ENCODE measurements at places on chromosomes 11 and 22. TPM values are rescaled to one million over a fixed set of nuclear protein-coding genes. Genes with fewer than 3 reads are reported as not detected.

DNA sequence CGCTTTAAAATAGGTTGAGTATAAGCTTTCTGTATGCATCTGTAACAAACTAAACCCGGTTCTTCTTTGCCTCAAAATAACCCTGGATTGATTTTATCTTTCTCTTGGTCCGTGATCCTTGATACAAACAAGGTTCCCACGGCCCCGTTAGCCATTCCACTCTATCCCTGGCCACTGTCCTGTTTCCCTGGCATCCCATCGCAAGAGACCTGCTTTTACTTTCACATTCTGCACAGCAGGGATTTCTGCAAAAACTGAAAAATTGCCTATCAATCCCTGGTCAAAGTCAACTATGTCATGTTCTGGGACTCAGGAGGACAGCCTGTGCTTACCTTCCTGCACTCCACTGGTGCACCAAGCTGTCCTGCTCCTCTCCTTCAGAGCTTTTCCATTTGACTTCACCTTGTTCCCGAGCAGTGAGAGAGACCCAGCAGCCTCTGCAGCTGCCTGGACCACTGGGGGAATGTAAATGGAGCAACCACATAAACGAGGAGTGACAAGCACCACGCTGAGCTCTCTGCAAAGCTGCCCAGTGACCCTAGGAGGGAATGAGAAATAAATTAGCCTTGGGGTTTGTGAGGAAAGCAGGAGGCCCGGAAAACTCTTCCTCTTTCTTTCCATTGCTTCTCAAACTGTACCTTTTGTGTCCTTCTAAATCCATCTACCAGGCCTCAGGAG is 175.9 kb downstream of the NTM start:
- no peak overlapping the region for H3K27ac ChIP-seq
- H3K27me3 ChIP-seq: no peaks in the 10 kb centered on the region
- no peaks in the 10 kb centered on the region for H3K36me3 ChIP-seq
- no peak overlapping the region for H3K4me3 ChIP-seq

GRCh38 chr11:22556381-22556780 is 69.2 kb downstream of the FANCF start:
- H3K27ac ChIP-seq: no peak overlapping the region
- no peak overlapping the region for H3K4me3 ChIP-seq
- H3K4me1 ChIP-seq: no peaks in the 10 kb centered on the region
- no peak for DNase-seq
- no peaks in the 10 kb centered on the region for H3K36me3 ChIP-seq
- no peaks in the 10 kb centered on the region for H3K27me3 ChIP-seq

GRCh38 chr11:122758974-122759373 is 79.3 kb upstream of the CRTAM start:
- no peak overlapping the region for H3K27ac ChIP-seq
- no peaks in the 10 kb centered on the region for H3K36me3 ChIP-seq
- no peak overlapping the region for H3K4me3 ChIP-seq
- no peak for DNase-seq
- H3K4me1 ChIP-seq: no peaks in the 10 kb centered on the region
- no peaks in the 10 kb centered on the region for H3K27me3 ChIP-seq

- H3K27me3 ChIP-seq: peaks cover 4% of the 10 kb centered on the region
- H3K27ac ChIP-seq: no peak overlapping the region
- H3K4me3 ChIP-seq: peak overlapping the region; percentile 32
- no peaks in the 10 kb centered on the region for H3K36me3 ChIP-seq
- no peak for DNase-seq
- peaks cover 4% of the 10 kb centered on the region for H3K4me1 ChIP-seq
Measured at GRCh38 chr22:20298110-20298802, 21.6 kb downstream of the DGCR6L start.

- H3K27ac ChIP-seq: no peak overlapping the region
- no peaks in the 10 kb centered on the region for H3K27me3 ChIP-seq
- peak; percentile 56 for DNase-seq
- H3K4me3 ChIP-seq: no peak overlapping the region
Measured at GRCh38 chr22:17120281-17120680, 879 bp downstream of the TMEM121B start.

- H3K4me1 ChIP-seq: no peaks in the 10 kb centered on the region
- no peaks in the 10 kb centered on the region for H3K36me3 ChIP-seq
- no peak for DNase-seq
- no peaks in the 10 kb centered on the region for H3K27me3 ChIP-seq
- H3K4me3 ChIP-seq: no peak overlapping the region
- H3K27ac ChIP-seq: no peak overlapping the region
Measured at GRCh38 chr11:81987829-81988472, 745.7 kb downstream of the FAM181B start.

DNA sequence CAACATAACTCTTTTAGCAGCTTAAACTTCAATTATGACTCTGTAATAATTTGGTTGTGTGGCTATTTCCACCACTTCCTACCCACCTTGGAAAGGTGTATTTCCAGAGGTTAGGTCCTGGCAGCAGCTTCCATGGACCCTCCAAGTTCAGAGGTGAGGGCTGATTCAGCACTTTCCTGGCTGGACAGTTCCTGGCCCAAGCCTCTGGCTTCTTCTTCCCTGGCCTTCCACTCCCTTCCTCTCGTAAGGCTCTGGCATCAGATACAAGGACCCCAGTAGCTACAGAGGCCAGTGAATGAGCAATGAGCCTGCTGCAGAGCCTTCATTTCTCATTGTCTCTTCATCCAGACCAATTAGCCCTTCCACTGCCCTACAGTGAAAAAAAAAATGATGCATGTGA is 98.1 kb upstream of the KIRREL3 start:
- H3K27me3 ChIP-seq: no peaks in the 10 kb centered on the region
- no peak overlapping the region for H3K4me3 ChIP-seq
- no peaks in the 10 kb centered on the region for H3K36me3 ChIP-seq
- no peaks in the 10 kb centered on the region for H3K4me1 ChIP-seq
- no peak overlapping the region for H3K27ac ChIP-seq

GRCh38 chr11:92675810-92676209 is 293.6 kb upstream of the MTNR1B start:
- H3K4me3 ChIP-seq: no peak overlapping the region
- H3K36me3 ChIP-seq: no peaks in the 10 kb centered on the region
- no peaks in the 10 kb centered on the region for H3K4me1 ChIP-seq
- DNase-seq: no peak
- H3K27me3 ChIP-seq: no peaks in the 10 kb centered on the region
- no peak overlapping the region for H3K27ac ChIP-seq

- H3K27ac ChIP-seq: no peak overlapping the region
- no peaks in the 10 kb centered on the region for H3K36me3 ChIP-seq
- H3K4me1 ChIP-seq: no peaks in the 10 kb centered on the region
- H3K27me3 ChIP-seq: no peaks in the 10 kb centered on the region
- DNase-seq: no peak
Measured at GRCh38 chr11:106311531-106312230, 234.2 kb downstream of the AASDHPPT start.

DNA sequence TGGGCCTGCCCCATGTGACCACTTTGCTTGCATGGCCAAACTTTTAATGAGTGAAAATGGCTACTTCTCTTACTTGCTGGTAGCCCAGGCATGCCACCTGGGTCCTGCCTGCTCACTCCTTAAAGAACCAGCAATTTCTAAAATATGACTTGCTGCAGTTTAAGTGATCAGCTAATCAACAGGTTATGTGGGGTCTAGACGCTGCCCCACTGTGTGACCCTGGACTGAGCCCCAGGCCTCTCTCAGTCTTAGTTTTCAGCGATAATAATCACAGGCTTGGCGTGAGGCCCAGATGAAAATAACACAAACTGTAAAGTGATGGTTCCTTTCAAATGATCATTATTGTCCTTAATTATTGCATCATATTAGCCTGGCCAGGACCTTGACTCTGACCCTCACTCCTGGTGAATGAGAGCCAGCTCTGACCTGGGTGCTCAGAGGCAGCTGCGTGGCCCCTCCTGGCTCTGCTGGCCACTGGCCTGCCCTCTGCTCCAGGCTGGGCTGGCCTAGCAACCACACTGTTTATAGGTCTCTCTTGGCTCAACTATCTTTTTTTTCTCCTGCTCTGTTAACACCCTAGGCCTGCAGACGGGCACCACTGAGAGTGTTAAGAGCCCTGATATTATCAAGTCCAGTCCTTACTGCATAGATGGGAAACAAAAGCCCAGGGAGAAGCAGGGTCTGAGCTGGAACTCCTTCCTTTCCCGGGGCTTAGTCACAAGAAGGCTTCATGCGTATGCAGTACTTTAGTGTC is 89.7 kb downstream of the RRM1 start:
- H3K27me3 ChIP-seq: no peaks in the 10 kb centered on the region
- no peak for DNase-seq
- no peak overlapping the region for H3K4me3 ChIP-seq
- H3K36me3 ChIP-seq: no peaks in the 10 kb centered on the region
- H3K27ac ChIP-seq: no peak overlapping the region

DNA sequence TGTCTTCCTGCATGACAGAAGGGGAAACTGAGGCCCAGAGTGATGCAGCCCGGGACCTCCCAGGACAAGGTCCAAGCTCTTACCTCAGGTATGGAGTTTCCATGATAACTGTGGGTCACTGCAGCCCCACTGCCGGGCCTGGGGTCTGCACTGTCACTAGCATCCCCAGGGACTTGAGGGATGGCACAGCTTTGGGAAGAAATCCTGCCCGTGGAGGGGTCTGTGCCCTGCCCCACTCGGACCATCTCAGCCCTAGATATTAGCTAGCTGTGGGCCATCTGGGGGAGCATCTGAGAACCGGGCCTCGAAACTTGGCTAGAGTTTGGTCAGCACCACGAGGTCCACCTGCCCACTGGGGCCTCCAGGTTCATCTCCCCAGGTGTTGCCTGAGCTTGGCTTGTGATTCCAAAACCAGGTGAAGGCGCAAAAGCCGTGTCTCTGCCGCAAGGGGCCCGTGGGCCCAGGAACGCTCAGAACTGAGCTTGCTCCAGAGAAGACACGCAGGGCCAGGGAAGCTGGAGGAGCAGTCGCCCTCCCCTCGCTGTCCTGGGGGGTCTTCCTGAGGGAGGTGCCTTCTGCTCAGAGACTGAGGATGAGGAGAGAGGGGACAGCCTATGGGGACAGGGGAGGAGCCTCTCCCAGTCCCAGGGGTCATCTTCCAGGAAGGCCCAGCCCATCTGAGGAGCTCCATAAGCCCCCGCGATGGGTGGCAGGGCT is 4.8 kb downstream of the LINC01488 start:
- H3K27ac ChIP-seq: no peak overlapping the region
- no peaks in the 10 kb centered on the region for H3K36me3 ChIP-seq
- no peaks in the 10 kb centered on the region for H3K27me3 ChIP-seq
- H3K4me3 ChIP-seq: no peak overlapping the region

DNA sequence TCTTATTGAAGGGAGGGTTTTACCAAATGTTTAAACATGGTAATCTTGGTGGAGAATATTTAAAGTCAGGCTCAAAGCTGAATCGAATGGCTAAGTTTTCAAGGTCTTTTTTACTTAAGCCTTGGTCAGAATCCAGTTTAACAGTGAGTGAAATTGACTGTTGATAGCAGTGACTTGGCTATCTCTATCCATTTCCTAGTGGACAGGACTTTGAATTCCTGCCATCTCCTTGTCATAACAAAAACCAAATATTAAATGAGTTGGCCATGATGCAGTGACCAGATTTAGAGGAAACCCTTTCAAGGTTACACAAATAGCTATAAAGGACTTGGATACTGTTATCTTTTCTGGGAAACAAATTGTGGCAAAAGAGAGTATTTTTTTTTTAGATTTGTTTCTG is 92.0 kb downstream of the JRKL start:
- no peaks in the 10 kb centered on the region for H3K27me3 ChIP-seq
- H3K27ac ChIP-seq: no peak overlapping the region
- H3K4me3 ChIP-seq: no peak overlapping the region
- H3K36me3 ChIP-seq: no peaks in the 10 kb centered on the region

DNA sequence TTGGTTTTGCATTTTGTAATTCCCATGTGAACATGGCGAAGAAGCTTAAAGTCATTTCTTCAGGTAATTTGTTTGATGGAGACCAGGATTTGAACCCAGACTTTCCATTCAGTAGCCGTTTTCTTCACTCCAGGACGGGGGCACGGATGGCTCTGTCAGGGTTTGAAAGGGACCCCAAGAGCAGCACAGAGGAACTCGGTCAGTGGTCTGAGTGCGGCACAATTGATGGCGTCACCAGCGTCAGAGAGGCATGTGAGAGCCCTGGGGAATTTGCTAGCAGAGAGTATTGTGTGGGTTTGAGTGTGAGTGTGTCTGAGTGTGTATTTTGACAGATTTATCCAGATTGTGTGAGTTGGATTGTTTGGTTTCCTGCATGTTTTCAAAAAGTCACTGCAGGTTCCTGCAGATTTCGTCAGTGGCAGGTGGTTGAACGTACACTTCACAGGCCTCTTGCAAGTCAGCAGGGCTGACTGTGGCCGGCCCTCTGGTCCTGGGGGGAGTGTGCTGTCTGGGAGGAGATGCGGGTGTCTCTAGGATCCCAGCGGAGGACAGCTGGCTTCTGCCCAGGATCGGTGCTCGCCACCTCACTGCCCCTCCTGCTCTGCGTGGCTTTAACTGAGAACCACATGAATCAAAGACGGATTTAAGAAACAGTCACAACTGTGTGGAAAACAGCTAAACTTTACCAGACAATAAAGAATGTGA is 199.3 kb downstream of the TBC1D22A start:
- no peak overlapping the region for H3K27ac ChIP-seq
- DNase-seq: no peak
- H3K4me1 ChIP-seq: no peaks in the 10 kb centered on the region
- H3K27me3 ChIP-seq: no peaks in the 10 kb centered on the region

GRCh38 chr22:21719024-21719423 is 16.6 kb downstream of the YPEL1 start:
- DNase-seq: no peak
- no peaks in the 10 kb centered on the region for H3K4me1 ChIP-seq
- no peaks in the 10 kb centered on the region for H3K36me3 ChIP-seq
- no peak overlapping the region for H3K4me3 ChIP-seq
- H3K27me3 ChIP-seq: no peaks in the 10 kb centered on the region

GRCh38 chr22:25368271-25368670 is 148.8 kb downstream of the CRYBB2 start:
- no peak overlapping the region for H3K4me3 ChIP-seq
- no peaks in the 10 kb centered on the region for H3K27me3 ChIP-seq
- H3K36me3 ChIP-seq: no peaks in the 10 kb centered on the region
- H3K4me1 ChIP-seq: no peaks in the 10 kb centered on the region
- no peak overlapping the region for H3K27ac ChIP-seq

- DNase-seq: peak; percentile 96
- peak within 1 kb of the TSS; percentile 84 for H3K4me3 ChIP-seq
- H3K4me1 ChIP-seq: peaks cover 4% of the 10 kb centered on the region
Measured at GRCh38 chr11:119067371-119068222, at the start of gene VPS11. Gene VPS11, plus strand, starts transcription at chr11:119067818. Its CDS starts 6 bp downstream, at chr11:119067824.

DNA sequence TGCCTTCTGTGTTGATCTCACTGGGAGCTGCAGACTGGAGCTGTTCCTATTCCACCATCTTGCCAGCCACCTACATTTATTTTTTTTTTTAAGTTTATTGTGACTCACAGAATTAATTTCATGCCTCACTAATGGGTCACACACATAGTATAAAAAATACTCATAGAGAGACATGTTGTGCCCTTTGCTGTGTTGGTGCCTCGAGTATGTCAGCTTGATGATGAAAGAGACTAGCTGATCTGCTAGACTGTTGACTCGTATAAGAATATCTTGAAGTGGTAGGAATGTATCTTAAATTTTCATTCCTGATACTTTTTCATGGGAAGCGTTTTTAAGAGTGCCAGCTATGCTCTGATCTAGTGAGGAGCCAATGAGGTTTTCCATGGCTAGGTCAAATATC is 28.6 kb upstream of the AMPD3 start:
- DNase-seq: no peak
- no peaks in the 10 kb centered on the region for H3K4me1 ChIP-seq
- no peak overlapping the region for H3K27ac ChIP-seq
- no peaks in the 10 kb centered on the region for H3K27me3 ChIP-seq

GRCh38 chr11:23569547-23569946 is 709.3 kb upstream of the CCDC179 start:
- H3K36me3 ChIP-seq: no peaks in the 10 kb centered on the region
- H3K4me3 ChIP-seq: no peak overlapping the region
- no peak overlapping the region for H3K27ac ChIP-seq
- H3K4me1 ChIP-seq: no peaks in the 10 kb centered on the region
- H3K27me3 ChIP-seq: no peaks in the 10 kb centered on the region
- DNase-seq: no peak

Gene LDHAL6A
- not detected for total RNA-seq

Gene C11orf87
- total RNA-seq: not detected

Gene NRIP3
- total RNA-seq: 0.44 TPM

Gene SULT4A1
- 0.25 TPM for total RNA-seq

Gene RASSF10
- total RNA-seq: not detected

Gene UBQLNL
- 0.24 TPM for total RNA-seq
